BJ (cell line): ENCODE measurements at places on chromosomes 6 and 20. TPM values are rescaled to one million over a fixed set of nuclear protein-coding genes. Genes with fewer than 3 reads are reported as not detected.
A peak's percentile ranks its signal among the peaks of the same experiment; 100 is the strongest.

EPPIN gene
- polyA plus RNA-seq, result not detected in 2 replicates

SEMG1 gene
- not detected in 2 replicates for polyA plus RNA-seq

ENPP1 gene
- 8.0 and 15.8 TPM in 2 replicates for polyA plus RNA-seq

GPR31 gene
- not detected in 2 replicates for polyA plus RNA-seq

LZTS3 gene
- 6.9 and 8.8 TPM in 2 replicates for polyA plus RNA-seq

NR2E1 gene
- not detected in 2 replicates for polyA plus RNA-seq

MRS2 gene
- 6.5 and 12.9 TPM in 2 replicates for polyA plus RNA-seq

GRCh38 chr6:56963043-56963442, 8.1 kb downstream of the BEND6 start:
- no peak for DNase-seq

DNA sequence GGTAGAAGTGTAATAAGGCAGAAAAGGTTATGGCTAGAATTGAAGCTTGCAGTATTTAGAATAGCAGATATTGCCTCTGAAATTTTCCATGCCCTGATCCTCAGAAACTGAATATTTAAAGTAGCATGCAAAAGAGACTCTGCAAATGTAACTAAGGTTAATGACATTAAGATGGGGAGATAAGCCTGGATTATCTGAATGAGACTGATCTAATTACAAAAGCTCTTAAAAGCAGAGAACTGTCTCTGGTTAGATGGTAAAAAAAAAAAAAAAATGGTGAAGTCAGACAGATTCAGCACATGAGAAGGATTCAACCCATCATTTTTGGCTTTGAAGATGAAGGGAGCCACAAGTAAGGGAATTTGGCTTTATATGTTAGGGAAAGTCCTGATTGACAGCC, 503.7 kb upstream of the IRAK1BP1 start:
- no peak for DNase-seq

DNA sequence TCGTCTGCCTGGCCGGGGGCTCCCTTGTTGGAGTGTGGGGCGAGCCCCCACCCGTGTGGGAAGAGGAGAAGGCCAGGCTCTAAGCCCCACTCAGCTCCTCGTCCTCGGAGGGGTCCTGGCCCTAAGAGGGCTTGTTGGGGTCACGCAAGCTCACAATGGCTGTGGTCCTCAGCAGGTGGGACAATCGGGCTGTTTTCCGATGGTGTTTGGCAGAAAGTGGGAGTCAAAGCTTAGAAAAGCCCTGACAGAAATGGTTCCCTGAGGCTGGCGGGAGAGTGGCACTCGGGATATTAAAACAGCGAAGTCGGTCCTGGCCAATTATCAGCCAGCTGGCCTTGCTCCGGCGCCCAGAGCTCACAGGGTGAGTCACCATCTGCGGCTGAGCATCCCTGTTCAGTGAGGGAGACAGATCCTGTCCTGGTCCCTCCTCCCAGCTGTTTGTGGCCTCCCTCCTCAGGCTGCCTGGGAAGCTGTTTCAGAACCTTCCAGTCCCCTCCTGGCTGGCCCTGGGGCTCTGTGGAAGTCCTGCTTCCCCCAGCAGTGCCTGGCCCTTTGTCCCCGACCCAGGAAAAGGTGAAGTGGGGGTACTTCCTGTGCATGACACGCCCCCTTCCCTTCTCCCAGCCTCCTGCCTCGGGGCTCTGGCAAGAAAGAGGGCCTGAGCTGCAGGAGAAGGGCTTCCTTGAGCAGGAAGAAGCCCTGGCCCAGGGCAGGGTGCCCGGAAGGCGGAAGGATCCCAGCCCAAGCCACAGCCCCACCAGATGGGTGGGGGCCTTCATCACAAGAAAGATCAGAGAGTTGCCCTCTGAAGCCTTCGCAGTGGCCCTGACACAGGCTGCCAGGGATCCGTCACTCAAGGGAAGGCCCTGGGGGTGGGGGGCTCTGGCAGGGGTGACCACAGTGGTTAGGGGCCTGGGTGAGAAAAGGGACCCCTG, 53.6 kb upstream of the BHLHE23 start:
- DNase-seq, result no peak

DNA sequence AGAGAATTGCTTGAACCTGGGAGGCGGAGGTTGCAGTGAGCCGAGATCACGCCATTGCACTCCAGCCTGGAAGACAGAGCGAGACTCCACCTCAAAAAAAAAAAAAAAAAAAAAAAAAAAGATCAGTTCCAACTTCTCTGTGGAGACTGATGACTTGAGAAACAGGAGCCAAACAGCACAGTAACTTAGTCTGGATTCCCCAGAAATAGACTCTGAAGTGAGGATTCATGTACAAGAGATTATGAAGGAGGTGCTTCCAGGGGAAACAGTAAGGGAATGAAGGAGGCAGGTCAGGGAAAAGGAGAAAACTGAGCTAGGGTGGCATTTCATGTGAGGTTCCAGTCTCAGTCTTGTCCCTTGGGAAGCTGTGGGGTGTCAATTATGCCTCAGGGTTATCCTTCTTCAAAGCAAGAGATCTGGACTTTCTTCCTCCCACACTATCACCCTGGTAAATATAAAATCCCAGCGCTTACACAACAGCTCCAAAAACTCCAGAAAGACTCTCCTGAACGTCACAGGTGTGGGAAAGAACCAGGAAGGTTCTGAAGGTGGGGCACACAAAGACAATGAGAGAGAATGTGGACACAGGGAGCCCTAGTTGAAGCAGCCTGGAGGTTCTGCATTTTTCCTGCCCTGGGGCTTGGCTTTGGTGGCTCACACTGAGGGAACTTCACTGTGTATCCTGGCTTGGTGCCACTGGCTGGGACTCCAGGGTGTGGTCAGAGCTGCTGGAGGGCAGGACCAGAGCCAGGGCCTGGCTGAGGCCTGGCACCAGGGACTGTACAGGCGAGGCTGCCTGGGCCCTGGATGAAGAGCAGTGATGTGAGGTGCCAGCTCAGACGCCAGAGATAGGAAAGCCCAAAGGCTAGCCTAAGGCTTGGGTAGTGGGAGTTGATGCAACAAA, 46.8 kb downstream of the PCNA start:
- DNase-seq, result peak; percentile 23

DNA sequence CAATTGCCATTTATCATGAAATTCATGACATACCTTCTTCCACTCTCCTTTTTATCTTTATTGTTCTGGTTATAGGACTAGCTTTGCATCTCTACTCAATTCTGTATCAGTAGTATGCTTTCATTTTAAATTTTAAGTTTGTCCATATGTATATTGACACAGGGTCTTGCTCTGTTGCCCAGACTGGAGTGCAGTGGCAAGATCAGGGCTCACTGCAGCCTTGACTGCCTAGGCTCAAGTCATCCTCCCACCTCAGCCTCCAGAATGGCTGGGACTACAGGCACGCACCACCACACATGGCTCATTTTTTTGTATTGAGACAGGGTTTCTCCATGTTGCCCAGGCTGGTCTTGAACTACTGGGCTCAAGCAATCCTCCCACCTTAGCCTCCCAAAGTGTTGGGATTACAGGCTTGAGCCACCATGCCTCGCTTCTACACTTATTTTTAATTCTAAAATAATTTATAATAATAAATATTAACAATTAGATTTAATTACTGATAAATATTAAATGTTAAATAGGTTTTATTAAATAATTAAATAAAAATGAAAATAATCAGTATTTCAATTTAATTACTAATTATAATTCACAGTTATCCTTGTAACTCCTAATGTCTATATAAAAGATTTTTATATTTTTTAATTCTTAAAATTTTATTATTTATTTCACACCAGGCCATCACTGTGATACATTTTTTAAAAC, 27.7 kb downstream of the TRIM38 start:
- no peak for DNase-seq

DNA sequence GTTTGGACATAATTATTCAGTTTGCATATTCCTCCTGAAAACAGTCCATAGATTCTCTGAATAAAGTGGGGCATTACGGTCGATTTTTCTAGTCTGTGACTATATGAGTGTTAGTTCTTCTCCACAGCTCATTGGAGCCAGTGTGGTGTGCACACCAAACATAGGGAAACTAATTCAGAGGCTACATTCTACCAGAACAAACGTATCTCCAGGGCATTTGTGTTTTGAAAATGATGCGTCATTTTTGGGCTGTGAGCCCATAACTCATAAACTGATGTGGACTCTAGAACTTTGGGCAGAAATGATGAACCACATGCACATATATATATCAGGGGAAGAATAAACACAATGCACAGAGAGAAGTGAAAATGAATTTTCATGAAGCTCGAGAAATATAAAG, 41.8 kb downstream of the C6orf58 start:
- no peak for DNase-seq

DNA sequence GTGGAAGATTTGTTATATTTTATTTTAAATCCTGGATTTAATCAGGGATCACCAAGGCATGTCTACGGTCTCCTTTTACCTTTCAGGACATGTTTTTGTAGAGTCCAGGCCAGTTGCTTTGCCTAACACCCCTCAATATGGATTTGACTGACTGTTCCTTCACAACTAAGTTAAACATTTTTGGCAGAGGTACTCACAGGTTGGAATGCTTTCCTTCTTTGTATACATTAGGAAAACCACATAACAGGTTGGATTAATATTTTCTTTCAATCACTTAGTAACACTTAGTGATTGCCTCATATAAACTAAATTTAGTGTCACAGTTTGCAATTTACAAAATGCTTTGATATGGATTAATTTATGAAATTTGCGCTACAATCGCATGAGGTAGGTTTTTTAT, 64.5 kb downstream of the IPCEF1 start:
- no peak for DNase-seq

- peak; percentile 89 for DNase-seq
Measured at GRCh38 chr6:5695260-5696245, 311.2 kb downstream of the NRN1 start.

DNA sequence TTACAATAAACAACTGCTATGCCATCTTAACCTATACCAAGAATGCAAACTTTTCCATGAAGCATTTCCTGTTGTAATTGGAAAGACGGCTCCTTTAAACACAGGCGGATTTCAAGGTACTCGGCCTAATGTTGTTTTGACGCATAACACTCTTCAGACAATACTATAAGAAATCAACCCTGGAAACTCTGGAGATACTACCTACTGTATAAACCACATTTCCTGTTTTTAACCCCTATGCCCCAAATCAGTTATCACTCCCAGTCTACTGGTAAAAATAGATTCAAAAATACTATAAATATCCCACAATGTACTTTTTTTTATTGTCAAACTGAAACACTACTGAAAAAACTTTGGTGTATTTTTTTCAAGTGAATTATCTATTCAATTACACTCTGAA, 118.1 kb downstream of the IRF4 start:
- no peak for DNase-seq

- DNase-seq, result no peak
Measured at GRCh38 chr6:7283676-7284075, 29.3 kb downstream of the SSR1 start.

DNA sequence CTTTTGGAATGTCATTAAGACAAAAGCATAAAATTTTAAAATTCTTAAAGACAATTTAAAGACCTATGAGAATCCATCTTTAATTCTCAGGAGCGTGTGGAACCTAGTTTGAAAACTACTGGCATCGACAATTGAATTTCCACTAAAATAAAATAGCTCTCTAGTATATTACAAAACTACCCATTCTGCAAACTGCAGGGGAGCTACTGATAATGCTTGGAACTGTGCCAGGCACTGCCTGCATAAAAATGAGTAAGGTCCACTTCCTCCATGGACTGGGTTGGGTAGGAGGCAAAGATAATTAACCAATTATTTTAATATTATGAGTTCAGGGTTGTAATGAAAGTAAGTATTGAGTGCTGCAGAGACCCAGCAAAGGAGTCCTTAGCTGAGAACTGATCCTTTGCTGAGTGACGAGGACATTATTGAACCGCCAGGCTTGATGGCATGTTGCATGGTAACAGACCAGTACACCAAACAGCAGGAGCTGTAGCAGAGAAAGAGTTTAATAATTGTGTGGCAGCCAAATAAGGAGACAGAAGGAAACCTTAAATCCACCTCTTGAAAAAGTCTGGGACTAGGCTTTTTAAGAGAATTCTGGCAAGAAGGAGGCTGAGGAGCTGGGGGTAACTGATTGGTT, 261.3 kb downstream of the ESR1 start:
- DNase-seq, result no peak

DNA sequence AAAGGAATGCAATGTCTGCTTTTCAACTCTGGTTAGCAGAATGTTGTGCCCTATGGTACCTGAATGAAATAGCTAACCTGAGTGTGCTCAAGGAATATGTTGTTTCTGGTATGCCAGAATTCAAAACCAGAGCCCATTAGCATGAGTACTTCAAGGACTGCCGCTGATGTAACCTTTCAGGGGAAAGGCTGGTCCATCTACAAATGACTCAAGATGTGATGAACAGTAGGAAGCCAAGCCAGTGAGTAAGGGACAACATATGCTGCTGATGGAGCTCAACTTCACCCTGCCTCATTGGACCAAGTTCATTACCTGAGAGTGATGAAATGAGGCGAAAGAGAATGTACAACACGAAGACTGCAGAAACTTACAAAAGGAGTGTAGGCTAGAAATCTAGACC, 95.7 kb upstream of the BMP2 start:
- DNase-seq, result no peak

GRCh38 chr6:27296106-27296783, 15.8 kb downstream of the POM121L2 start:
- no peak for DNase-seq

DNA sequence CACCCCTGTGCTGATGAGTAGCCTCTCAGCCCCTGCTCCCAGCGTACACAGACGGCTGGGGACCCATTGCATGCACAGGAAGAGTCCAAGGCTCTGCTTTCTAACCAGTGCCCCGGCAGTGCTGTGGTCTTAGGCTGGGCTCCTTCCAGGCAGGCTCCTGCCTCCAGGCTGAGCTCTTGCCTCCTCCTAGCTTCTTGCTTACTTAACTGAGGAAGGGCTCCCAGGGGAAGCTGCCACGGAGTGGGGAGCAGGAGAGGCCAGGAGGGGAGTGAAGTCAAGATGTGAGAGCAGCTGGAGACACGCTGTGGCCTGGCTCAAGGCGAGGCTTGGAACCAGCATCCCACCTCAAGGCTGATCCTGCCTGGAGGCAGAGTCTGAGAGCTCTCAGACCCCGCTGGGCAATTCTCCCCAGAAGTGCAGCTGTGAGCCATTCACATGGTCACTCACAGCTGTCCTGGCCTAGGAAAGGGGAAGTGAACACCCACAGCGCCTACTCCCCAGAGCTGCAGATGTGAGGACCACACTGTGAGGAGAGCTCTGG, 141.0 kb downstream of the TBXT start:
- no peak for DNase-seq

DNA sequence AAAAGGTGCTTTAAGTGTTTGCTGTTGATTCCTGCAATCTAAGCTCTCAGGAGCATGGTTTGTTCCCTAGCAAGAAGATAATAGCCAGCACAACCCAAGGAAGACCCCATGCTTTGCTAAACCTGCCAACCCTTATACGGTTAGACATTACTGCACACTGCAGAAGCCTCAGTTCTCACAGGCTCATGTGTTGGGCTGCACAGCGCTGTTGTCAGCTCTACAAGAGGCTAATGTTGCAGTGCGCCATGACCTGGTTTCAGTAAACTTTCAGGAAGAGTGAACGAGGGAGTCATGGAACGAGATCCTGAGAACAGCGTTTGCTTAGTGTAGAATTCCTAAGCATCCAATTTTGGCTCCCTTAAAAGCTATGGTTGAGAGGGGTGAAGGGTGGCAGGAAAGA, 218.5 kb downstream of the ARHGAP18 start:
- DNase-seq, result no peak

GRCh38 chr6:166419286-166419685, 36.5 kb upstream of the MPC1 start:
- DNase-seq, result no peak
